ENCODE measurements at places on chromosomes 4 and X.

GRCh38 chr4:98568941-98569663 is 89.3 kb downstream of the TSPAN5 start:
- no peak for DNase-seq

- no peak for DNase-seq
These were observed 1.6 kb downstream of the KCTD8 start for GRCh38 chr4:44446801-44447562.

- no peak for DNase-seq
These were observed 324.4 kb downstream of the CAMK2D start for GRCh38 chr4:113437129-113437528.

DNA sequence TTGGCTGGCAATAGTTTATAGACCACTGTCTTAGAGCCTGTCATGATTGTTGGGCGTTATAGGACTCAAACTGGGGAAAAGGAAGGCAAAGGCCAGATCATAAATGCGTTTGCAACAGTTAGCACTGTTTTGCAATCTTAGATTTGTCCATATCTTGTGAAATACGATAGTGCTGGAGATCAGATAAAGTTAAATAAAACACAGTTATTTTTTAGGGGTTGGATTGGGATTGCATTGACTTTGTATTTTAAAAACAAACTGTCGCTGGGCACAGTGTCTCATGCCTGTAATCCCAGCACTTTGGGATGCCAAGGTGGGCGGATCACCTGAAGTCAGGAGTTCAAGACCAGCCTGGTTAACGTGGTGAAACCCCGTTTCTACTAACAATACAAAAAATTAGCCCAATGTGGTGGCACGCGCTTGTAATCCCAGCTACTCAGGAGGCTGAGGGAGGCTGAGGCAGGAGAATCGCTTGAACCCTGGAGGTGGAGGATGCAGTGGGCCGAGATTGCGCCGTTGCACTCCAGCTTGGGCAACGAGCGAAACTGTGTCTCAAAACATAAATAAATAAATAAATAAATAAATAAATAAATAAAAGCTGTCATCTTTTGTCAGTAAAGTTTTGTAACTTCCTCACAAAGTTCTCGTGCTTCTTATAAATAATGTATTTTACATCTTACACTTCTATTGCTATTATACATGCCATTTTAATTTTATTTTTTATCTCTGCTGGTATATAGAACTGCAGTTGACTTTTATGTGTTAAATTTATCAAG is 117.2 kb downstream of the KDM6A start:
- no peak for DNase-seq

- no peak for DNase-seq
These were observed 169.8 kb upstream of the GALNT7 start for GRCh38 chr4:172998527-172999469.

DNA sequence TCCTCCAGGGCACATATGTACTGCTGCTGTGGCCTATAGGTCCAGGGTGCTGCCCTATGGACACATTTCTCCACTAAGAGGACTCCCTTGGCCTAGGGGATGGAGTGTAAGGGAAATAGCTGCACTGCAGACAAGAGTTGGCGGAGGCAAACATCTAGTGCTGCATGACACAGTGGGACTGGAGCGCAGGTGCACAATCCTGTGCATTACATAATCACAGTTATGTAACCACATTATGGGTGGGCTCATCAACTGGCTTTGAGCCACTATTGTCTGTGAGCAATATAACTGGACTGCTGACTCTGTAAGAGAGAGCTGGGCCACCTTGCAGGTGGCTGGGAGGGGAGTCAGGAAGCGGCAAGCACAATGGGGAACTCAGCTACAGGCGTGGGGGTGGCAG is 3.2 kb upstream of the TIGD2 start:
- no peak for DNase-seq

- no peak for DNase-seq
These were observed 37.4 kb downstream of the DAPP1 start for GRCh38 chr4:99853999-99854398.

GRCh38 chr4:2977211-2978088 is 14.1 kb downstream of the GRK4 start:
- no peak for DNase-seq

GRCh38 chr4:76630741-76631140 is 195.7 kb downstream of the SHROOM3 start:
- DNase-seq: no peak

GRCh38 chrX:116281106-116281505 is 110.6 kb downstream of the AGTR2 start:
- DNase-seq: no peak

- no peak for DNase-seq
These were observed 619.5 kb downstream of the EPHA5 start for GRCh38 chr4:65050786-65051185.

DNA sequence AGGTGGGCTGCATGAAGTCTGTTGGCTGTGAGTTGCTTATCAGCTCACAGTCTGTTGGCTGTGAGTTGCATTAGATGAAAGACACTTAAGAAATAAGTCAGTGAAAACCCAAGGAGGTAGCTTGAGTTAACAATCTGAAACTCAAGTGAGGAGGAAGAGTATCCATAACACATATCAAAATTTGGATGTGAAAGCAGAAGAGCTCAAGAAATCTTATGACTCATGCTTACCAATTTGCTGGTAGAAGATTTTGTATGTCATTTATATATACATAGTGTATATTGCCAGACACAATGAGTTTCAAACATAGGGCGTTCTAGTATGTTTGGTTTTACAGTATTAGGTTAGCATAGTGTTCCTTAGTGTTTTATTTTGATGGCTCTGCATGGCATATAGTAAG is 107.4 kb downstream of the DDIT4L start:
- no peak for DNase-seq

- no peak for DNase-seq
These were observed 5.2 kb upstream of the TLR6 start for GRCh38 chr4:38861791-38862190.

- DNase-seq: no peak
These were observed 1703.7 kb upstream of the AGA start for GRCh38 chr4:179145746-179146525.

GRCh38 chr4:5114950-5115349 is 63.7 kb downstream of the STK32B start:
- no peak for DNase-seq

DNA sequence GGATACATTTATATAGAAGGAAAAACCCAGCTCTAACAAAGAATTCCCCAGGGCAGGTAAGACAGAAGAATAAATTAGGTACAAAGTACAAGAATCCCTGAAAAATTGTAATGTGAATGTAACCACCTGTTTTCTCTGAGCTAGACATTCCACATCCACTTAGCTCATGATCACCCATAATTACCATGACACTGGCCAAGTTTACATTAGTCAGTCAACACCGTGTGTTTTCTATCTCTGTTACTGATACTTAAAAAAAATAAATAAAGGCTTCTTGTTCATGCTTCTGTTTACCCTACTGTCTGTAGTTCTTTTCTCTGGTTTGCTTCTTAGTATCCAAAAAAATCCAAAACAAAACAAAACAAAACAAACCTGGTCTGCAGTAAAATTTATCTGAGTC is 66.0 kb downstream of the CBLL2 start:
- no peak for DNase-seq

DNA sequence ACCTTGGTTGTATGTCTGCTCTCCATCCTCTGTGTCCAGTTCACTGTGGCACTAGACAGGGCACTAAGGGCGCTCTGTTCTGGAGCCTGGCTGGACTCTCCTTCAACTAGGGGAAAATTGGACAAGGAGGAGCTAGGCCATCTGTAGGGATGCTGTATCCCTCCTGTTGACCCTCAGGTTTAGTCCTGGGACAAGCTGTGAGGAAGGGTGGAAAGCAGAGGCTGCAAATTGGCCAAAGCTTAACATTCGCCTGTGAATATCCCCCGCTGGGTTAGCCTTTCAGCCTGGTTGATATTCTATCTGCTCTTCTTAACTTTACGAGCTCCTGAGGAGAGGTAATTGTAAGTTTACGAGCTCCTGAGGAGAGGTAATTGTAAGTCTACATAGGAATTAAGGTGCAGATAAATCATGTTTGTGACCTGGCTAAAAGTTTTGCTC is 64.4 kb upstream of the ENPEP start:
- no peak for DNase-seq

GRCh38 chr4:69800599-69800998 is 40.2 kb upstream of the SULT1B1 start:
- no peak for DNase-seq

- DNase-seq: no peak
These were observed 58.2 kb downstream of the WDR17 start for GRCh38 chr4:176123710-176124407.

- DNase-seq: no peak
These were observed 96.2 kb upstream of the ATP6AP2 start for GRCh38 chrX:40484408-40485091.

- DNase-seq: no peak
These were observed 888.0 kb downstream of the PCDH18 start for GRCh38 chr4:136644279-136644678.

DNA sequence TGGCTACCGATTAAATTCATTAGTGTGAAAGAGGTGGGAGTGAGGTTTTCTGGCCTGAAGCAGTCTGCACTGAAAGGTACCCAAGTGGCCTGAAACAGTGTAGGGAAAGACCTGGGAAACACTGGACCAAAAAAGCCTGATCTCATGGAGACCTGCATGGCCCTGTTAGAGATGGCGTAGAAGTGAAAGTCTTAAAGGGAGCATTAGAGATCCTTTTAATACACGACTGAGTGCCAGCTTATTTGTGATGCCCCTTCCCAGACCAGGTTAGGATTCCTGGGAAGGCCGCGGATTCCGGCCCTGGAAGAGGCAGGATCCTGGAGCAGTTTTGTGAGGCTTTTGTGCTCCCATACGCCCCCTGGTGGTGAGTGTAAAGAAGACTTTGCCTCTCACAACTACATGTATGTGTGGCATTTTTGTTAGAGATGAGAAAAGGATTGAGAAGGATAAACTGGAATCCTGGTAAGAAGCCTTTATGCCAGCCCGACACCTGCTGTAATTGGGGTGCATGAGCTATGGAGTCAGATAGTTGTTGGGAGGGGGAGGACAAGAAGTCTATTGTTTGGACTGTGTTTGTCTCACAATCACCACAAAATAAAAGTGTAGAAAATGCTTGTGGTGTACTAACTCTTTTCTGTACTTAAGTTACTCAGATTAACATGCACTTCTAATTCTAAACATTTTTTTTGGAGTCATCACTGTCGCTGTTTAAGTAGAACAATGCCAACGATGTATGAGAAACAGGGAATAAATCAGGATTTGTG is 54.0 kb downstream of the JADE1 start:
- DNase-seq: peak; percentile 83

- DNase-seq: no peak
These were observed 217.0 kb downstream of the GUCY2F start for GRCh38 chrX:109264878-109265277.

GRCh38 chrX:7088968-7089615 is 58.4 kb upstream of the STS start:
- DNase-seq: peak; percentile 61

DNA sequence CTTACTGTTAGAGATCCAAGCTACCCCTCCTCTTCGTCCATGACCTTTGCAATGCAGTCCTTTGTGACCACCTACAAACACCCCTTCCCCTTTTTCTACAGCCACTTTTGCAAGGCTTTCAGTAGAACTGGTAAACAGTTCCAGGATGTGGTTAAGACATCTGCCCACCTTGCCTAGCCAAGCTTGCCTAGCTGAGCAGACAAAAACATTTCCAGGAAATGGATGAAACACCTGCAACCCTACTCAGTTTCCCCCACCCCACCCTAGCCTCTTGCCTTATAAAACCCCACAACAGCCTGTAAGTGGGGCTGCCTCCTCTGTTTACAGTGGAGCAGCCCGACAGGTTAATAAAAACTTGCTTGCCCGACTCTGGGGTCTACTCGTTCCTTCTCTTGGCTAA is 133.8 kb downstream of the ZC4H2 start:
- no peak for DNase-seq

- no peak for DNase-seq
These were observed 562 bp downstream of the RNF212 start for GRCh38 chr4:1112821-1113182.

All from right lobe of liver (tissue), 6 donors.